Body of pancreas (tissue), 4 donors: ENCODE measurements at places on chromosomes 2 and 18. TPM values are rescaled to one million over a fixed set of nuclear protein-coding genes. Genes with fewer than 3 reads are reported as not detected.

The TSPYL6 gene
- total RNA-seq = not detected

GRCh38 chr2:167943897-167944296, 303.5 kb downstream of the STK39 start:
- DNase-seq = no peak

DNA sequence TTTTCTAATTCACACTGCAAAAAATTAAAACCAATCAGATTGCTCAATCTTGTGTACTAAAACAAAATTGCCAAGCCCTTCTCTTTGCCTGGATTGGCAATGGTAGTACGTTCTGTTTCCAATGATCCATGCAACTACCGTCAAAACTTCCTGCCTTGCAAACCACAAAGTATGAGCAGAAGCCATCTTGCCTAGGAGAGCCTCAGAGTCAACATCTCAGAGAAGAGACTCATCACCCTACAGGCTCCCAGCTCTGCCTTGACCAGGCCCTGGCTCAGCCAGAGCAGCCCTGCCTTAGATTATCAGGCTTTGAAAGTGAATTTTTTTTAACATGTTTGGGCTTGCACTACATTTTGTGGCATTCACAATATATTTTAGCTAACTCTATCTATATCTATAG, 574.1 kb downstream of the SATB2 start:
- no peak for DNase-seq

- DNase-seq = no peak
These were observed 251.8 kb downstream of the LPIN1 start for GRCh38 chr2:11998218-11998617.

GRCh38 chr2:186349508-186349907, 136.6 kb upstream of the ZC3H15 start:
- DNase-seq = no peak
